ENCODE measurements at places on chromosomes 16 and 17.

GRCh38 chr17:48406936-48407567 lies 23.0 kb downstream of the SKAP1 start:
- no peak for DNase-seq

DNA sequence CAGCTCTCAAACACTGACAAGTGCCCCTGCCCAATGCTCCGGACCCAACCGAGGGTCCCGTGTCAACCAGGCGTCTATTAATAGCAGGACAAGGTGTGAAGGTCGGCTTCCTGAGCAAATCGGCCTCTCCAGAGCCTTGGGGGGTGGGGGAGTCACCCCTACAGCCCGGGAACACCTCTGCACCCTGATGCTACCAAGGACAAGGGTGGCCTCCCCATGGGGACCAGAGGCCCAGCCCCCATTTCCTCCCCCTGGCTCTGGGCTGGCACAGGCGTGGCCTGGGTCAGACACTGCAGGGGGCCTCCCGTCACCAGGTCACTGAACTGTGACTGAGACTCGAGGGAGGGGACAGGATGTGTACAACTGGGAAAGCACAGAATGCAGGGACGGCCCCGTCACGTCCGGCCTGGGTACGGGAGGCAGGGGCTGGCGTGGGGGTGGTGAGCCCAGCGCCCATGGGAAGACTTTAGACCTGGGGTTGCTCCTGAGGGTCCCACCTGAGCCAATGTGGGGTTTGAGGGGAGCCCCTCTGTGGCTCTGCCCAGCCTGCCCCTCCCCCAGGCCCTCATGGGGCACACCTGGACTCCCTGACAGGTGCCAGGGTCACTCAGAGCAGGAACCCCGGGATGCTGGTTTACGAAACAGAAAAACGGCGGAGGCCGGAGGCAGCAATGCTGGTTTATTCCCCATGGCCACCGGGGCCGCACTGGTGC lies 579 bp upstream of the CYBA start:
- no peak for DNase-seq

- no peak for DNase-seq
These were observed 619.1 kb upstream of the SOX9 start for GRCh38 chr17:71501711-71502110.

DNA sequence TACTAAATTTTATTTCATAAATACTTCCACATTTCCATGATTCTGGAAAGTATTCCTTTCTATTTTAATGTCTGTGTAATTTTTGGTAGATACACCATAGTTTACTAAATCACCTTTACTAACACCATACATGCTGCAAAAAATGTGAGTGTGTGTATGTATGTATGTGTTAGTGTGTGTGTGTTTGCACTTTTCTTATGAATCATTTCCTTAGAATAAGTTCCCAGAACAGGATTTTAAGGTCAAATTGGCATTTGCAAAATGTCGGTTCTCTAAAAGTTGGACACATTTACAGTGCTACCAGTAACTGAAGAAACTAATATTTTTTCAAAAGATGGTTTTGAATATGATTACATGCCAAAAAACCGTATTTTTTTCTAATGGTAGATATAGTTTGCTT lies 137.1 kb downstream of the CYB561 start:
- no peak for DNase-seq

- no peak for DNase-seq
These were observed 12.7 kb upstream of the FAM20A start for GRCh38 chr17:68613739-68614298.

DNA sequence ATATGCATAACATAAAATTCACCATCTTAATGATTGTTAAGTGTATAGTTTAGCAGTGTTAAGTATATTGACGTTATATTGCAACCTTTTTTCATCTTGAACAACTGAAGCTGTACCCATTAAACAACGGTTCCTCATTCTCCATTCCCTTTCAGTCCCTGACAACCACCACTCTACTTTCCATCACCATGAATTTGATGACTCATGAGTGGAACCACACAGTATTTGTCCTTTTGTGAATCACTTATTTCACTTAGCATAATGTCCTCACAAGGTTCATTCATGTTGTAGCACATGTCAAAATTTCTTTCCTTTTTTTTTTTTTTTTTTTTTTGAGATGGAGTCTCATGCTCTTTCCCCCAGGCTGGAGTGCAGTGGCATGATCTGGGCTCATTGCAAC lies 46.0 kb downstream of the HOXB1 start:
- DNase-seq: no peak

DNA sequence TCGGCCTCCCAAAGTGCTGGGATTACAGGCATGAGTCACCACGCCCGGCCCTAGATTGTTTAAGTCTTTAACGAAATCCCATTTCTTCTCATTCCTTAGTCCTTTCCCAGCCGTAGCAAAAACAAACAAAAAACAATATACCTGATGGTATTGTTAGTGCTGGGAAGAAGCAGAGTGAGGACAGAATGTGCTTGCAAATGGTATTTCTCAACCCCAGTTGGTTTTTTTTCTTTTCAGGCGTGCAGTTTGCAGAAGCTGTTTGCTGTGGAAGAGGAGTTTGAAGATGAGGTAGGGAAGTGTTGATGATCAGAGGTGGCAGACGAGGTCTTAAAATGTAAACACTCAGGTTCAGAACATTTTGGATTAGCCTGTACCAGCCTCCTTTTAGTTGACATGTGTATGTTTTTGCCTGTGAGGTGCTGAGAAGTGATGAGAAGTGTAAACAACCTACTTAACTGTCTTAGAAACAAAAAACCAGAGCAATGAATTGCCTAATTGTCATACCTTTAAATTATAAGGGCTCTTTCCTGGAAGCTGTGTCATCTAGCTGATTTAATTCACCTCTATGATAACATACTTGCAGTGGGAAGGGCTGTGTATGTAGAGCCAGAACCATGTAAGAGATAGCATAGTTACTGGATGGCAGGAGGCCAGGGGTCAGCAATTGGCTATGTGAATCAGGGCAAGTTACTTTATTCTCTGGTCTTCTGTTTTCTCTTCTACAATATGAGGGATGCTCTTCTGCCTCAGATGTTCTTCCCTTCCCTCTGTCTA lies 3.4 kb downstream of the HROB start:
- DNase-seq: no peak

DNA sequence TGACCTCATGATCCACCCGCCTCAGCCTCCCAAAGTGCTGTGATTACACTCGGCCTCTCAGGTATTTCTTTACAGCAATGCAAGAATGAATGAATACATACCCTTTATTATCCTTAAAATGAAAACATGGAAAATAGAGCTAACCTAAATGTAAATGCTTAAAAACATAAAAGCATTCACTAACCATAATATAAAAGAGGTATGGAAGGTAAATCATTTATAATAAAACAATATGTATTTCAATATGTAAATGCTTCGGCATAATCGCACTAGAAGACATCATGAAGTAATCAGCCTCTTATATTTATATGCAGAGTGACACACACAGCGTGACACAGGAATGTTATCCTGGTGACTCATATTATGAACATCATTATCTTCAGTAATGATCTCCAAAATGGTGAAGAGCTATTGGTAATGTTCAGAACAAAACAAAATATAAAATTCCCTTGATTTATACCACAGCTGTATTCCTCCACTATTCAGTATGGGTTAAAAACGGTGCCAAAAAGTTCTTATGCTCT lies 53.9 kb downstream of the AIPL1 start:
- DNase-seq: no peak

- DNase-seq: no peak
These were observed 24.2 kb downstream of the SAP30BP start for GRCh38 chr17:75691371-75691791.

DNA sequence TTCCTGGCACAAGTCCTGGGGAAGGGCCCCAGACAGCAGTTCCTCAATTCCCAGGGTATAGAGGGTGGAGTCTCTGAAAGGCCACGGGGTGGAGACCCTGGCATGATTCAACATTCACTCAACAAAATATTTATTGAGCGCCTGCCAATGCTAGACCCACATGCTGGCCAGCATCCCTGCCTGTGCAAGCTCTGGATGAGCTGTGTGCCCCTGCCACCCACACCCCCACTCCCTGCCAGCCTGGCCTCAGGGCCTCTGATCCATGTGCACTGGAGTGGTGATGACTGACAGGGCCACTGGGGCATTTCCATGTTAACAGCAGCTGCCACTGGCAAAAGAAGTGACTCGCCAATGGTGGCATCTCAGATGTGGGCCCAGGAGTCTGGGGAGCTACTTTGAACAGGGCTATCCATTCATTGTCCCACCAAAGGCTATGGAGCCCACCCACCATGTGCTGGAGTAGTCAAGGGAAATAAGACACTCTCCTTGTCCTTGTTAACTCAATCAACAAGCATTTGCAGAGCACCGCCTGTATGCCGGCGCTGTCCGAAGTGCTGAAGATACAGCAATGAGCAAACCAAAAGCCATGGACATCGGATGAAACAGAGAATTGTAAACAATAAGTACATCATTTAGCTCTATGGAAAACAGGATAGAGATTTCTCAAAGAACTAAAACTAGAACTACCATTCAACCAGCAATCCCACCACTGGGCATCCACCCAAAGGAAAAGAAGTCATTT lies 3.0 kb upstream of the PRSS22 start:
- no peak for DNase-seq

- DNase-seq: no peak
These were observed 29.4 kb downstream of the TOM1L2 start for GRCh38 chr17:17942846-17943245.

DNA sequence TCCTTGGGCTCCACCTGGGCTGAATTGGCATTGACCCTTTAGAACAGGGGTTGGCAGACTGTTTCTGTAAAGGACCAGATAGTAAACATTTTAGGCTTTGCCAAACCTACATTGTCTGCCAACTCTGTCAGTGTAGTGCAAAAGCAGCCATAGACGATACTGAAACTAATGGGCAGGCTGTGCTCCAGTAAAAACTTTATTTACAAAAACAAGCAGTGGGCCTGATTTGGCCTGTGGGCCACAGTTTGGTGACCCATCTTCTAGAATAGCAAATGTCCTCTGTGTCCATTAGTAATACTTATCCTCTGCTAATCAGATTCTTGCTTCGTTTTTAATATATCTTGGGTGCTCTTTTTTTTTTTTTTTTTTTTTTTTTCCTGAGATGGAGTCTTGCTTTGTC lies 6.2 kb downstream of the UTP4 start:
- DNase-seq: no peak

DNA sequence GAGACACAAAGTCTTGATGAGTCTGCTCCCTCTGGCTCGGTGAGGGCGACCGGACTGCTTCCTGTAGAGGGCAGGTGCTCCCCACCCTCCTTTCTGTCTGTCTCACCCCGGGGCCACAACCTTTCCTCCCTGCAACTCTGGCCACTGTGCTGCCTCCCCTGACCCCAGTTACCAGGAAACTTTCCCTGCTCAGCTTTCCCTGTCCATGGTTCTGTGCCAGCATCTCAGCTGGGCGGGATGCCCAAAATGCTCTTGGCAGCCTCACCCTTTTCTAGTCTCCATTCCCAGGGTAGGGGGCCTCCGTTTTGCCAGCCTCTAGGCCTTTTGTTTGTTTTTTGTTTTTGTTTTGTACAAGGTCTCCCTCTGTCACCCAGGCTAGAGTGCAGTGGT lies 1.4 kb downstream of the PLD2 start:
- DNase-seq: peak; percentile 64

DNA sequence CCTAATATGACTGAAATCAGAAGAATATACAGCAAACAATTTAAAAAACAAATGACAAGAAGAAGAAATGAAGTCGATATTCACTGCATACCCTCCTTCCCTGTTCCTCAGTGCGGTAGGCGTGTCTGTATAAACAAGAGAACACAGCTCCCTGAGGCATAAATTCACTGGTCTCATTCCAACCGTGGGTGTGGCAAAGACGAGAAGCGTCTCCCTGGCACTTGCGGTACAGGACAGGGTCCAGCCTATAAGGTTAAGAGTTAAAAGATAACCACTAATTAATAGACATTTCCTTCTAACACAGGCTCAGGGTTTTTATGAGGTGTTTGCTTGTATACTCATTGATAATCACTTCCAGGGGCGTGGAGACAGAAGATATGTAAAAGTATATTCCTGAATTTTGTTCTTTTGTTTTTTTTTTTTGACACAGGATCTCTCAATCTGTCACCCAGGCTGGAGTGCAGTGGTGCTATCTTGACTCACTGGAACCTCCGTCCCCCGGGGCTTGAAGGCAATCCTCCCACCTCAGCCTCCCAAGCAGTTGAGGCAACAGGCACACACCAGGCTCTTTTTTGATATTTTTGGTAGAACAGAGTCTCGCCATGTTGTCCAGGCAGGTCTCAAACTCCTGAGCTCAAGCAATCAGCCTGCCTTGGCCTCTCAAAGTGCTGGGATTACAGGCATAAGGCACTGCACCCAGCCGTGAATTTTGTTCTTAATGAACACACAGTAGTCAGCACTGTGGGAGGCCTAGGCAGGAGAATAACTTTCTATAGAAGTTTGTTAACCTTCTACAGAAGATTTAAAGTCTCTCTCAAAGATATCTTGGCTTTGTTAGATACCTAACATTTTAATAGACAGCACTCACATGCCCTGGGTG lies 59.1 kb upstream of the CLEC18B start:
- no peak for DNase-seq

DNA sequence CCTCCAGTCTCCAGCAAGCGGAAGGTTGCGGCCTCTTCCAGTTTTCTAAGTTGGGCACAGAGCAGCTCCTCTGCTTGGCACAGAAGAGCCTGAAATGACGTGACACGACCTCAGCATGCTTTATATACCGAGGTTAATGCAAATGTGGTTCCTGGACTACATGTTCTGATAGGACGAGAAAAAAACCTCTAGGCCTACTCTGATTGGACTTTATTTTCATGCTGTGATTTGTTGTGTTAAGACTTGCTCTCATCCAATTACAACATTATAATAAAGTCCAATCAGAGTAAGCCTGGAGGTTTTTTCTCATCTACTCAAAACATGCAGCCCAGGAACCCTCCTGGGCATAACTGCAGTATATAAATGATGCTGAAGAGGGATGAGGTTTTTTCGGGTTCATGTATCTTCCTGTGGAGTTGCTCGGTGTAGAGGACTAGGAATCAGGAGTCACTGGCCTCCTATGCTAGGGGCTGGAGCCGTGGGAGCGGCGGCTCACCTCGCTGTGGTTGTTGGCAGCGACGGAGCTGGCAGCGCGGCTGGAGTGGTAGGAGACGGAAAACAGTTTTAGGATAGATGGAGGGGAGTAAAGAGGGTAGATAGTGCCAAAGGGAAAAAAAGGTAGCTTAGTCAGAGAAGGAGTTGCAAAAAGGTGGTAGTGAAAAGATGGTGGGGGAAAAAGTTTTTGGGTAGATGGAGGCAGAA lies 878.0 kb downstream of the KCNJ18 start:
- no peak for DNase-seq
